ENCODE measurements at places on chromosomes 2 and 18.

DNA sequence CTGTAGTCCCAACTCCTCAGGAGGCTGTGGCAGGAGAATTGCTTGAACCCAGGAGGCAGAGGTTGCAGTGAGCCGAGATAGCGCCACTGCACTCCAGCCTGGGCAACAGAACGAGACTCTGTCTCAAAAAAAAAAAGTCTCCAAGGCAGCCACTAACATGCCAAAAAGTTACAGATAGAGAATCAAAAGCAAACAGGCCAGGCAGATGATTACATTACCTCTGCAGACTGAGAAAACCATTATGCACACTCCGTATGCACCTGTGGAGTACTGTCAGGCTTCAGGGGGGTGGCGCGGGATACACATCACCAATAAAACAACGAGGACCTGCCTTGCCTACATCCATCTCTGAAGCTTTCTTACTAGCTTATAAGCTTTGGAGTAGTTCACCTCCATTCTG, 10.3 kb downstream of the STAM2 start:
- no peak for DNase-seq

GRCh38 chr18:48839819-48840490, 110.8 kb downstream of the SMAD7 start:
- no peak for DNase-seq

DNA sequence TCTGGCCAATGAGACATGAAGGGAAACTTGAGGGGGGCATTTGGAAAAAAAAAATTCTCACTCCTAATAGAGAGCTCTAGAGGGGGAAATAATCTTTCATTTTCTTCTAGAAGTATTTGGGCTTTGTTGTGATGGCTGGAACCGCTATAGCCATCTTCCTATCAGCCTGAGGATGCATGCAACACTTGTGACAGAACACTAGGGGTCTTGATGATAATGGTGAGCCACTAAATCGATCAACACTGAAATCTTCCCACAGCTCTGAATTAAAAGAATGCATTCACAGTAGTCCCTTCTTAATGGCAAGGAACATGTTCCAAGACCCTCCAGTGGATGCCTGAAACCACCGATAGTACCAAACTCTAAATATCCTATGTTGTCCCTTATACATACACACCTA, 325.3 kb downstream of the LNPK start:
- DNase-seq, result no peak

DNA sequence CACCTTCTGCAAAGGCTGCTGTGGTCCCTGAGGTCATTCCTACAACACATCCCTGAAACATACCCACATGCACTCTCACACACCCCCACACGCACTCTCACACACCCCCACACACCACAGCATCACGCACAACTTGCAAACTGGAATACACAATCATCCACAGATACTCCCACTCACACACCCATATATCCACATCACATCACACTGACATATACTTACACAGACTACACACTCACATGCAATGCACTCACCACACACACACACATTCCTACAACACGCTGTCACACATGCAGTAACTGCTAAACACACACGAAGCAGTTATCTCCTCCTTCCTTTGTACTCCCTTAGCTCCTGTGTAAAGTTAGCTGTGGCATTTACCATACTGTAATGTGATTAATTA, 57.1 kb upstream of the PKDCC start:
- DNase-seq, result no peak

DNA sequence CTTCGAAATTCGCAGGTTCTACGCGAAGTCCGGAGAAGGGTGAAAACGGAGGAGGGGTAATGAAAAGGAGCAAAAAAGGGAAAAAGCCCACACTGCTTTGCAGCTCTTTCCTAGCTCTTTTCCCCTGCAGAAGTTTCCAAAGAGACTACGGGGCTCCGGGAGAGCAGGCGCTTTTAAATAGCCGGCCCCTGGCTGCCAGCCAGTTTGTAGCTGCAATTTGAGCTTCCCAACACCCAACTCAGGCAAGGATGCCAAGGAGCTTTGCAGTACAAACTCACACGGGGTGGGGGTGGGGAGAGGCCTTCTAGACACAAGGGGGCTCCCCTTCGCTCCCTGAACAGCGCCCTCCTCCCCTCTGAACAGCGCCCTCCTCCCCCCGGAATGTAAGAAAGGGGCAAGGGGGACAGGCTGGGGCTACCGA, at the start of gene IGFBP5:
Gene IGFBP5, minus strand, starts transcription at position 149 of the 421 bp plus-strand sequence. CDS start 774 bp downstream, outside the sequence.
- DNase-seq, result no peak

DNA sequence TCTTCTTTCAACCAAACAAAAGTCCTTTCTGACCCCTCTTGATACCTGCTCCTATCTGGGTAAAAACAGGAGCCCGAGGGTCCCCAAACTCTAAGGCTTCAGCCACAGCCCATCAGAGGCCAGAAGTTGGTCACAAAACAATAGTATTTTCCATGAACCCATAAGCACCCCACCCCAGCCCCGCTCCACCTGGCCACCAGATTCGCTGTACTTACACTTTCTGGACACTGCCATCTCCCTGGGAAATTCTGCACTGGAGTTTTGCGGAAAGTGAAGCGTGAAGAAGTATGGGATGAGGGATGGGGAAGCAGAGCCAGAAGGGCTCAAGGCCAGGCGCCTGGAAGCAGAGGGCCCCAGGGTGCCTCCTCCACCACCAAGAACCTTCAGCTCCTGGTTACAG, 5.2 kb upstream of the RUFY4 start:
- DNase-seq, result no peak

- no peak for DNase-seq
These were observed 121.9 kb upstream of the HAAO start for GRCh38 chr2:42914314-42914713.

- no peak for DNase-seq
These were observed 87.0 kb downstream of the HDAC4 start for GRCh38 chr2:239313776-239314175.

GRCh38 chr2:109242654-109243331, 113.8 kb downstream of the SH3RF3 start:
- DNase-seq, result peak; percentile 68

DNA sequence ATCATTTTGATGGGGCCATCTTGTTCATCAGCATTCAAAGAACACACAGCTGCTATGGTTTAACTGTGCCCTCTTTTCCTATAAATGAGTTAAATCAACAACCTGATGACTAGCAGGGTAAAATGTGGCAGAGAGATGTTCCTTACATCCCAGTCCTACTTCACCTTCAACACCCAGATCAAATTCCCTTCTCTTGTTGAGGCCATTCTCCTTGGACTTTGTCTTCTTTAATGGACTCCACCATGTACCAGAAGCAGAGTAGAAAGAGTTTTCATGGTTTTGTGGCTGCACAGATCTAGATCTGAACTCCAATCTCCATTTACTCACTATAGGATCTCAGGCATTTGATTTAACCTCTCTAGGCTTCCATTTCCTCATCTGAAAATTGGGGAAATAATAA, 6.4 kb upstream of the UPP2 start:
- no peak for DNase-seq

DNA sequence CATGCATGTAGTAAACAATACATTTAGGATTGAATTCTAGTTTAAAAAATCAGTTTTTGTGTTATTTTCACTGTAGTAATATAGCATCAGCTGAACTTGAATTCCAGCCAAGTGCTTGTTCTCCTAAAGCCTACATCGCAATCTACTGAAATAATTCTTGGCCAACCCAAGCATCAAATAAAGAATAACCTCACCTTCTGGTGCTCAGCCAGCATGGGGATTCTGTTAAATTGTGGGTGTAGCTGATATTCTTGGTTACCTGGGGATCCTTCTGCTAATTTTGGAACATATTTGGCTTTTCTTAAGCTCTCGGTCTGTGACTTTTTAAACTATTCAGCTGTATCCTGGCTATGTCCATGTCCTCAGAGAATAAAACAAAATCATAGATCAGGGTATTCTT, 248.8 kb downstream of the NRXN1 start:
- DNase-seq, result no peak

GRCh38 chr2:163155279-163155883, 316.8 kb upstream of the KCNH7 start:
- peak; percentile 42 for DNase-seq

- DNase-seq, result no peak
These were observed 7.3 kb downstream of the ZNF516 start for GRCh38 chr18:76487782-76488181.

DNA sequence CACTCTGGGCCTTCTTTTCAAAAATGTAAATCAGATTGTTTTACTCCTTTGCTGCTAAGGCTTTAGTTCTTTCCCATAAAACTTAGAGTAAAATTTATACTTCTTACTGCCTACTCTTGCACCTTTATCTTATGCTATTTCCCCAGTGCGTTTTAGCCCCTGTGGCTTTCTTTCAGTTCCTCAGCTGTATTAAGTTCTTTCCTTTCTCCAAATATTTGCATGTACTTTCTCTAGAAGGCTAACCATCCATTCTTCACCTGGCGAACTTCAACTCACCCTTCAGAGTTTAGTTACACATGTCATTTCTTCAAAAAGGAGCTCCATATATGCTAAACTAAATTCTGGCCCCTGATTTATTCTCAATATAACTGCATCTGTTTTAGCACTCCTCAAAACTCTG, 160.7 kb downstream of the FSHR start:
- no peak for DNase-seq

GRCh38 chr2:62858231-62858832, 152.8 kb downstream of the EHBP1 start:
- no peak for DNase-seq

DNA sequence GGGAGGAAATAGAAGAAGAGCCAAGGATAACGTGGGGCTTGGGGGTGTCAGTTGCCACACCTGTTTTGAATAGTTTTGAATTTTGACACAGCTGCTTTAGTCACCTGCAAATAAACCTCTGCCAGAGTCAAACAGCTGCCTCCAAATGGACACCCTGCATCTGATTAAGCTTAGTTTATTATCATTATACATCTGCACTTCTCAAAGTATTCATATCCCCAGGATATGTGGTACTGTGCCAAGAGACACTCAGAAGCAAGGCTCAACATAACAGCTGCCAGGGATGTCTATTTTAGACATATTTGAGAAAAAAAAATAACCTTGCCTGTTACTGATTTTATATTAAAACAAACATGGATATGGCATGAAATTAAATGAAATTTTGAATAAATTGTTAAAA, 122.5 kb upstream of the WDR75 start:
- DNase-seq, result no peak

DNA sequence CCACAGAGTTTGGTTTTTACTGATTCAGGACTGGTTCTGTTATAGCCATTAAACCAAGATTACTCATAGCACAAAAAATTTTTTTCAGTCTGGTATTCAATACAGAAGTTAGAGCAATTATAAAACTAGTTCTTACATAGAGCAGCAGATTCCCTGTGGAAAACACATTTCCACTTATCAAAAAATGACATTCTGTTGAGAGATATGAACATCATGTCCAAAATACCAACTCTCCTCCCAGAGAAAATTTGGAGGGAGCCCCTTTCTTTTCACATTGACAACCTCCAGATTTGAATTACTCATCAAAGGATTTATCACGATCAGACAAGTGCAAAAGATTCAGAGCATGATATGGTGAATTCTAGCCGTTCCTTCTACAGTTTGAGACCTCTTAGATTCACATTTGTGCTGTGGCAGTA, 126.8 kb upstream of the SERPINE2 start:
- DNase-seq, result no peak

GRCh38 chr2:30786923-30787685, 20.1 kb downstream of the CAPN13 start:
- DNase-seq, result no peak

GRCh38 chr2:199684832-199685231, 166.2 kb downstream of the FTCDNL1 start:
- DNase-seq, result no peak

DNA sequence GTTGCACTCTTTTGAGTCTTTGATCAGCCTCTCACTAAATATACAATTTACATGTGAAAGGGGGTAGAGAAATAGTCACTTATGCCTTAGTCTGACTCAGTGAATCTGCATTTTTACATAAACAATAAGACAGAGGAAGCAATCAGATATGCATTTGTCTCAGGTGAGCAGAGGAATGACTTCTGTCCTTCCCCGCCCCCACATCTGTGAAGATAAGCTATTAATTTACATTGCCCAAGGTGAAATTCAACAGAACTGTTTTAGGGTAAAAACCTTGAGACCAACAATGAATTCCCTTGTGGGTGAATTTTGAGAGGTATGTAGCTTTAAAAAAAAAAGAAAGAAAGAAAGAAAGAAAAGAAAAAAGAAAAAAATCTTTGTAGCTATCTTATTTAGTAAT, 1302.9 kb upstream of the ACVR2A start:
- no peak for DNase-seq

GRCh38 chr2:25699216-25699615, 25.8 kb upstream of the DTNB start:
- no peak for DNase-seq

DNA sequence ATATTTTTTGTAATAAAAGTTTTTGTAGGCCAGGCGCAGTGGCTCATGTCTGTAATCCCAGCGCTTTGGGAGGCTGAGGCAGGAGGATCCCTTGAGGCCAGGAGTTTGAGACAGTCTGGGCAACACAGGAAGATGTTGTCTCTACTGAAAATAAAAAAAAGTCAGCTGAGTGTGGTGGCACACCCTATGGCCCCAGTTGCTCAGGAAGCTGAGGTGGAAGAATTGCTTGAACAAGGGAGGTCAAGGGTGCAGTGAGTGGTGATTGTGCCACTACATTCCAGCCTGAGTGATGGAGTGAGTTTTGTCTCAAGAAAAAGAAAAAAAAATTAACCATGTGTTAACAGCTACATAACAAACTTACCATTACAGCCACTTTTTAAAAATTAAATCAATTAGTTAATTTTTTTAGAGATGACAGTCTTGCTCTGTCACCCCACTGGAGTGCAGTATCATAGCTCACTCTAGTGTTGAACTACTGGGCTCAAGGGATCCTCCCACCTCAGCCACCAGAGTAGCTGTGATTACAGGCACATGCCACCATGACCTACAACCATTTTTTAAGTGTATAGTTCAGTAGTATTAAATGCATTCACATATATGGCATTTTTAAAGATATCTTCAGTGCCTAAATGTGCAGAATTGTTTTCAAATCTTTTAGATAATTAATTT, 67.2 kb upstream of the ACYP2 start:
- no peak for DNase-seq

GRCh38 chr2:172986040-172986439, 89.6 kb upstream of the MAP3K20 start:
- peak; percentile 37 for DNase-seq

GRCh38 chr2:24228470-24228869, 53.6 kb downstream of the FAM228A start:
- DNase-seq, result peak; percentile 7

GRCh38 chr2:11132036-11132671, 23.1 kb upstream of the SLC66A3 start:
- no peak for DNase-seq

All from suppressor macrophage treated with lipopolysaccharide for 1 hour (primary cell).